T-helper 1 cell (primary cell): ENCODE measurements at places on chromosomes 5 and 9.

DNA sequence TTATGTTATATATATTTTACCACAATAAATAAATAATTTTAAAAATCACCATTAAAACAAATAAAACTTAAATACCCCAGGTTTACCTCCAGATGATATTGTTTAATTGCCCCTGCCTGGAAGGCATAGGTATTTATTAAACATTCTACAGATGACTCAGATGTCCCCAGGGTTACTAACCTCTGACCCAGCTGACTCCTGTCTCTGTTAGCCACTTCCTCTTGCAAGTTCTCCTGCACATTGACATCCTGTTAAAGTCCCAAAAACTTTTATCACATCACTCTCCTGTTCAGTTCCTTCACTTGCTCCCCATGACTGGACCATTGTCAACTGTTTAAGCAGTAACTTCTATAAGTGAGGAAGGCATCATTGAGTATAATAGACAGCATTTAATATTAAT, 37.0 kb upstream of the RAB3C start:
- no peak for DNase-seq

- no peak for DNase-seq
Measured at GRCh38 chr9:123395276-123395688, 39.3 kb downstream of the CRB2 start.

DNA sequence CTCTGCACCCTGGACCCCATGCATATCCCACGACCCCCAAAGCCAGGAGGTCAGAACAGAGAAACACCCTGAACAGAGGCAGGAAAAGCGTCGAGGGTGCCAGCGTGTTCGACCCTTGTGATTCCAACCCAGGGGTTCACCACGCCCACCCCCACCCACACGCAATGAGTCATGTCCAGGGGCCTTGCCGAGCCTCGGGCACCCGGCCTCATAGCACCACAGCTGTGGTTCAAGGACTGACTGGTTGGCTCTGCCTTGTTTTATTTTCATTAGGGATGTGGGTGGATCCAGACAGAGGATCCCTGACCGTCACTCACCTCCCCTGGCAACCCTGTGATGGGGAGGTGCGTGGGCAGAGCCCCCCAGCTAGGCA, 9.5 kb upstream of the QSOX2 start:
- no peak for DNase-seq

- no peak for DNase-seq
Measured at GRCh38 chr9:33287087-33287490, 3.2 kb upstream of the NFX1 start.

DNA sequence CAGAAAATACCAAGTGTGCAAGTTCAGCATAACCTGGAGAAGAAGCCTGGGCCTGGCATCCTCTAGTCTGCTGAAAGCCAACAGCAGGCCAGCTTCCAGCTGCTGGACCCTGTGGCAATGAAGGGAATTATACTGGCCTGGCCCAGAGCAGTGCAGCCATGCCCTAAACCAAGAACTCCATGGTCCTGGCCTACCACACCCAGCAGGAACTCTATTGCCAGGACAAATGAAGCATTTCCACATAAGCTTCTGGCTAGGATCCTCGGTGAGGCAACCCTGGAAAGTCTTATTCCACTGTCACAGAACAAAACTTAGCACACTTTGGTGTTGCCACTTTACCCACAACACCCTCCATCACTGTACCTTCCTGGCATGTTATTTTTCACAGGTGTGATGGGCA, 35.5 kb downstream of the CDK5RAP2 start:
- DNase-seq, result no peak

DNA sequence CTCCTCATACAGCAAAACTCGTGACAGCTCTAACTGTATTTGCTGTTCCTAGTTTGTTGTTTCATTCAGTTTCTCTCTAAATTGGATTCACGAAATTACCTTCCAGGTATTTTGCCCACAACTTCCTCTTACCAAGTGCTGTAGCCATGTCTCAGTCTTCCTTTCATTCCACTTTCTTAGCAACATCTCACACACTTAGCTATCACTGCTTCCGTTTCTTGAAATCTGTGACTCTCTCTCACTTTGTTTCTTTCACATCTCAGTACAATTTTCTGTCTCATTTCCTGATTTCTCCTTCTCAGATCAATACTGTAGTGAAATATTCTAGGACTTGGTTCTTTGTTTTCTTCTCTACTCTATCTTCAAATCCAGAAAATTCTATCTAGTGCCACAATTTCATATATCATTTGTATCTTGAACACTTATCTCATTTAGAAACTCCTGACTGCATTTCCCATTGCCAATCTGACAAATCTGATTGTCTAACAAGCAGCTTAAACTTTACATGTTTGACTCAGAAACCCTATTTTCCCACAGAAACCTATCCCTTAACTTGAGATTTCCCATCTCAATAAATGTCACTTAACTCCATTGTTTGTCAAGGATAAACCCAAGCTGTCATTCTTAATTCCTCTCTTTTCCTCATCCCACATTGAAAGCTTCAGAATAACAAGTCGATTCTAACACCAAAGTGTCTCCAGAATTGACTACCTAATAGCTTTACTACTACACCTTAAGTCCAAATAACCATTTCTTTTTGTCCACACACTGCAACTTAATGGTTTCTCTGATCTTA, 303.1 kb downstream of the CDH12 start:
- no peak for DNase-seq
